ENCODE measurements at places on chromosomes 4 and X. TPM values are rescaled to one million over a fixed set of nuclear protein-coding genes. Genes with fewer than 3 reads are reported as not detected.

PNMA5 gene
- polyA plus RNA-seq = 0.69 TPM

NXF3 gene
- polyA plus RNA-seq = 0.52 TPM

SNCA gene
- polyA plus RNA-seq = 26.0 TPM

GAGE12J gene
- polyA plus RNA-seq = not detected

MRFAP1 gene
- 244 TPM for polyA plus RNA-seq

EGF gene
- polyA plus RNA-seq = 28.3 TPM

PAGE4 gene
- polyA plus RNA-seq = not detected

CYLC1 gene
- not detected for polyA plus RNA-seq

GRCh38 chr4:71941001-71941400 lies 90.8 kb upstream of the NPFFR2 start:
- peak; percentile 11 for DNase-seq

- DNase-seq = no peak
These were observed at the start of gene RTL3 for GRCh38 chrX:78658845-78659744. RTL3 (minus strand) TSS chrX:78659328; CDS start chrX:78658420, 908 bp downstream.

DNA sequence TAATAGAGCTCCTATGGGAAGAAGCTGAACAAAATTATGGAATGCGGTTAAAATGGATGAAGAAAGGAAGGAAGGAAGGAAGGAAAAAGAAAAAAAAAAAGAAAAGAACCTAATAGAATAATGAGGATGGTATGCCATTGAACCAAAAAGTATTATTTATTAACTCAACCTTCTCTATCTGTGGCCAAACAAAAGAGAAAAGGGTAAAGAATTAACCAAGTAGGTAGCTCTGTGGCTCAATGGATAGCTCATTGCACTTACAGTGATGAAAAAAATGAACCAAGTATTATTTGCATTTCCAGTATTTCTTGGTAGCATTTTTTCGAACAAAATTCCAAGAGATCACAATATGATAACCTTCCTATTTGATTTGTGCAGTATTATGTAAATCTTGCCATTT lies 56.9 kb upstream of the SLC39A8 start:
- DNase-seq = no peak

GRCh38 chr4:162282684-162283083 lies 118.9 kb upstream of the FSTL5 start:
- no peak for DNase-seq

DNA sequence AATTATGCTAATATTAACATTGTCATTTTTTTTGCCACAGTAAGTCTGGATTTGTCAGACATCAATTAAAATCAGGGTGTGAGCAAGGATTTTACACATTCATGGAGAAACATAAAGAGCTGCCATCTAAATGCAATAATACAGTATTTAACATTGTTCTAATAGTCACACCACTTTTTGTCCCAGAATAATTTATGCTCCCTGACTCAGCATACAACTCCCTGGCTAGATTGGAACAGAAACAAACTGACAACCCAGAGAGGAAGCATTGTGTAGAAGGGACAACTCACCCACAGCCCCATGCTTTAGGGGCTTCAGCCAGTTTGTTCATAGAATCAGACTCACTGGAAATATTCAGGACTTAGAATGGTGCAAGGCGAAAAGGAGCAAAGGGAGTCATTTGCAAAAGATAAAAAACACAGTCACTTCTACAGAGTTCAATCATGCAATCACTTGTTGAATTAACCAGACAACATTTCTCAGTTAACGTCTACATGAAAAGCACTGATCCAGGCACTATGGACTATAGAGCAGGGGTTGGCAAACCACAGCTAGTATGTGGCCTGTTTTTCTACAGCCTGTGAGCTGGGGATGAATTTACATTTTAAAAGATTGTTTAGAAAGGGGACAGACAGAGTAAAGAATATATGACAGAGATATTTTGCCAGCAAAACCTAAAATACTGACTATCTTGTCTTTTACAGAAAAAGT lies 26.4 kb upstream of the SEC24B start:
- DNase-seq = no peak

DNA sequence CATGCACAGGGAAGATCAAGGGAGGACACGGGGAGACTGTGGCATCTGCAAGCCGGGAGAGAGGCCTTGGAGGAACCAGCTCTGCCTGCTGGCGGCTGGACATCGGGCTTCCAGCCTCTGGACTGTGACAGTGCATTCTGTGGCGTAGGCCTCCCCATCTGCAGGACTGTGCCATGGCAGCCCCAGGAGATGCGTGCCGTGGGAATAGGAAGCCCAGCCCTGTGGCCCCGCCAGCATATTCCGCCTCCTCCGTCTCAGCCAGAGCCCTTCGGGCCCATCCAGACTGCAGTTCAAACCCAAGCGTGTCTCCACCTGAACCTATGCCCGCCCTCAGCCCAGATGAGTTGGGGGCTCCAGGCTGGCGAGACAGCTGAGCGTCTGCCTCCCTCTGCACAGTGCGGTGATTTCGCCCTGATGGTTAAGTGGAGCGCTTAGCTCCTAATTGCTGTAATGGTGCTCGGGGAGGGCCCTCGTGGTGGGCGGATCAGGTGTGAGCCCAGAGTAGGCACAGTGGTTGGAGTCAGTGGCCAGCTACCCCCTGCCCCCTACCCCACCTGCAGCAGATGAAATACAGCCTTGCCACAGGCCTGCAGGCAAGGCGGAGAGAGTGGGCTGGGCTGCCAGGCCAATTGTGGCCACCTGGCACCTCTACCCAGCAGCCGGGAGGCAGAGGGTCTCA lies 133.9 kb downstream of the HMX1 start:
- no peak for DNase-seq

GRCh38 chr4:128780688-128781087 lies 28.8 kb upstream of the JADE1 start:
- DNase-seq = no peak

DNA sequence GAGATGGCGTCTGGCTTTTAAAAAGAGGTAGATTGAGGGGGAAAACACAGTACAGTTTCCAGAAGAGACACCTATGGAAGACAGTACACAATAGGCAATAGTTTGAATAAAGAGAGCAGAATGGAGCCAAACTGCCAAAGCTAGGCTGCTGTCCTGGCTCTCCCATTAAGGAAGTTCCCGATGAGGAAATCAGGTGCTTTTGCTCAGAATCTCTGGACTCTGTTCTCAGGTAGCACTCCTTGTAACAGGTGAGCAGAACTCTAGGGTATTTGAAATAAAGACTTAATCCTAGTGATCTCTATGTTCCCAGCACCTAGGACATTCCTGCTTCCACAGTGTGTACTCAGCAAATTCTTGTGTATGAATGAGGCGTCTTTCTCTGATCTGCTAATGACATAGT lies 1.6 kb downstream of the EGF start:
- peak; percentile 86 for DNase-seq

DNA sequence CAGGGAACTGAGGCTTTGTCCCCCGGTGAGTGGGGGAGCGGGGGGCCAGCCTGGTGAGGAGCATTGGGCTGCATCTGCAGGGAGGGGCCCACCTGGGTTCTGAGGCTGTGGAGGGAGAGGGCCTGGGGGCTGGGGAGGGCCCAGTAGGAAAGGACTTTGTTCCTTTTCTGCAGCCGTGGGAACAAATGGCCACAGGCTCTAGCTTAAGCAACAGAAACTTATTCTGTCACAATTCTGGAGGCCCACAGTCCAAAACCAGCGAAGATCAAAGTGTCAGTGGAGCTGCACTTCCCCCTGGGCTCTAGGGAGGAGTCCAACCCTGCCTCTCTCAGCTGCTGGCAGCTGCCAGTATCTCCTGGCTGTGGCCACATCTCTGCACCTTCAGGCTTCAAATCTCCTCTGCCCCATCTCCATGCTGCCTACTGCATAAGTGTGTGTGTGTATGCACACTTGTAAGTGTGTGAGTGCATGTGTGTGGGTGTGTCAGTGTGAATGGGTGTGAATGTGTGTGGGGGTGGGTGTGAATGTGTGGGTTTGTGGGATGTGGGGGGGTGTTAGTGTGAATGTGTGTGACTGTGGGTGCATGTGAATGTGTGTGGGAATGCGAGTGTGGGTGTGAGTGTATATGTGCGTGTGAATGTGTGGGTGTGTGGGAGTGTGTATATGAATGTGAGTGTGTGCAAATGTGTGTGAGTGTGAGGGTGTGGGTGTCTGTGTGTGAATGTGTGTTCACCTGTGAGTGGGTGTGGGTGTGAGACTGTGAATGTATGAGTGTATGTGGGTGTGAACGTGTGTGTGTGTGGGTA lies 204.5 kb upstream of the PSAPL1 start:
- peak; percentile 80 for DNase-seq

GRCh38 chr4:37971202-37971601 lies 11.0 kb downstream of the PTTG2 start:
- DNase-seq = no peak

GRCh38 chr4:169723207-169723965 lies 34.4 kb downstream of the HPF1 start:
- DNase-seq = no peak

DNA sequence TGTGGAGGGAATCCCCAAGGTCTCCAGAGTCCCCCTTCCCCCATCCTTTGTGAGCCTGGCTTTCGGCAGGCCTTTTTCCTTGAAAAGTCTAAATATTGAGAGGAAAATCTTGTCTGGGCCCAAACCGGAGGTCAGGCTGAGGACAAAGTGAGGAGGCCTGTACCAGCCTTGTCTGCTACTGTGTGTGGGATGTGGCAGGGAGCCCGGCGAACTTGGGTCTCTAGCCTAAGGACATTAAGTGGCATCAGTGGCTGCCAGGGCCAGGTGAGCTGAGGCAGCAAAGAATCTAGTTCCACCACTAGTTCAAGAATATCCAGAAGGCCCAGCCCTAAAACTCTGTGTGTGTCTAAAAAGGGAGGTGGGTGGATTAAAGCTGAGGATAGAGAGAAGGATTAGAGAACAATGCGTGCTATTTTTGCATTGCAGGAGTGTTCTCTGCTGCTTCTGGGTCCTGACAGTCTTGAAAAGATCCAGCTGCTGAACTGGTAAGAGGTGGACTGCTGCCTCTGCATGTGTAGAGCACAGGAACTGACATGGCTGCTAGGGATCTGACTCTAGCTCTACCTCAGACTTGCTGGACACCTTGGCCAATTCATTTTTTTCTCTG lies 1.2 kb upstream of the AMER1 start:
- no peak for DNase-seq

DNA sequence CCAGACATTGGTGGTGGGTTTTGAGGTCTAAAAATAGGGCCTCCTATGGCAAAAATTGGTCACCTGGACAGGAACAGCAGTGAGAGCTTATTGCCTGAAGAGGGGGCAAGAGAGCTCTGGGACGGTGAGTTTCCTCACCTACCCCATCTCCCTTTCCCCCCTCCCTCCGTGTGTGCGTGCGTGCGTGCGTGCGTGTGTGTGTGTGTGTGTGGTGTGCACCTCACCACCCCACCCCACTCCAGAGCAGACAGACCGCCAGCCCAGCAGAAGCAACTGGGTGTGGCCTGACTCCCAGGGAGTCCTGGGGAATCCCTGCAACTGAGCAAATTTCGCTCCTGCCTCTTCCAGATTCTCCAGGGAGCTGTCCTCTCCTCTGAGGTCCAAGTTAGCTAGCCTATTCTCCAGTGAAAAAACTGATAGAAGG lies 44.7 kb downstream of the PRPS1 start:
- DNase-seq = peak; percentile 79

DNA sequence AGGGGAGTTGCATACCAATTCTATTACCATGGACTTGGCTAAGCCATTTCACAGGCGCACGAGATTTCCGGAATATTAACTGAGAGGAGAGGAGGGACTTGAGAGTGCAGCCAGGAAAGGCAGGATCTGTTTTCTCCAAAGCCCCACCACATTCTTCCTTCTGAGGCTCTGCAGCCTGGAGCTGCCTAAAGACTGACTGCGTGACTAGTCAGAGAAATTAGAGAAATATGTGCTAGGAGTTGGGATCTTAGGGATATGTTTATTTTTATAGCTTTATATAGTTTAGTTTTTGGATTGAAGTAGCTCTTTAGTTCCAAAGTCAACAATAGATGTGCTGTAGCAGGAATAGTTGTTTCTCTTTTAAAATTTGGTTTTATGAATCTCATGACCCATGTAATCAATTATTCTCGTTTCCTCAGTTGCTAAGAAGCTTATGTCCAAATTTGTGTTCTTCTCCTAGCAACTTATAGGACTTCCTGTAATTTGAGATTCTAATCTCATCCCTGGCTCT lies 300.1 kb upstream of the DDX53 start:
- DNase-seq = peak; percentile 4

GRCh38 chr4:114026447-114026846 lies 47.0 kb upstream of the ARSJ start:
- DNase-seq = no peak

DNA sequence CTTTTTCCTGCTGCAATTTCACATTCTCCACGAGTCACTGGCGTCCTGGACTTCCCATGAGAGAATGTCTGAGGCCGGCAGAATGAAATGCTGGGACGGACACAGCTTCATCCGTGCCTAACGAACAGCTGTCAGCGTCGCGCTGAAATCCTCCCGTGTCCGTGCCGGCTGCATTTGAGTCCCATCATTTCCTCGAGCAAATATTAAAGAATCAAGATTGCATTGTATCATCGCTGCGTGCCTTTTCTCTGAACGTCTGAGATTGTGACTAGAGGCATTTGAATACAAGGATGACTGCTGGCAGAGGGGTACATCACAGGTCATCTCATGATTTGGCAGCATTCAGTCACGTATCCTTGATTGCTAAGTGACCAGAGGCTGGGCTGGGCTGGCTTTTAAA lies 279.9 kb downstream of the ASMT start:
- no peak for DNase-seq

DNA sequence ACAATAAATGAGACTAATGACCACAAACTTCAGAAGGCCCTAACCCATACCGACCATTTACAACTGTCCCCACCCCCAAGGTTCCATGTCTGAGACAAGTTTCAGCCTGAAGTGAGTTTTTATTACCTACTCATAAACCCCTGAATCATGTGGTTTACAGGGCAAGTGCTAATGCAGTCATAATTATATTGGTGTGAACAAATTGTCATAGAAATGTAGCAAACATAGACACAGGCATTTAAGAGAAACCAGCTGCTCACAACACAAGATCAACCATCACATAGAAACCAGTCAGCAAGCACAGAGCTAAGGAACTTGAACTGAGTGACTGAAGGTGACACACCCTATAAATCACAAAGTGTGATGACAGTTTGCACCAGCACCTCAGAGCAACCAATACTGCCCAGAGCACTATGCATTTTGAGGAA lies 173.8 kb upstream of the MID1 start:
- peak; percentile 56 for DNase-seq

DNA sequence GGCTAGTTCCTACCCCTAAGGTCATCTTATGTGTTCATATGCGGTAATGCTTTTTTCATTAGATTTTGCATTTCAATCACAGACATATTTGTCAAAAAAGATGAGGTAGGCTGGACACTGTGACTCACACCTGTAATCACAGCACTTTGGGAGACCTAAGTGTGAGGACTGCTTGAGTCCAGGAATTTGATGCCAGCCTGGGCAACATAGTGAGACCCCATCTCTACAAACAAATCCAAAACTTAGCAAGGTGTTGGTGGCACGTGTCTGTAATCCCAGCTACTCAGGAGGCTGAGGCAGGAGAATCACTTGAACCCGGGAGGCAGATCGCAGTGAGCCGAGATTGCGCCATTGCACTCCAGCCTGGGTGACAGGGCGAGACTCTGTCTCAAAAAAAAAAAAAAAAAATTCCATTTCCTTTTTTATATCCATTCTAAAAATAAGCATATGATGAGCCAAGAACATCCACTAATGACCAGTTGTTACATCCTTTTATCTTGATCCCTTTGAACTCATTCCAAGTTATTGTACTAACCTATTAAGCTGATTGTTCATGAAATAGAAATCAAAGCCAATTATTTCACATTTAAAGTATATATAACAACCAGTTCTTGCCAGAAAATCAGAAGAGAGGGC lies 23.4 kb downstream of the PGAM4 start:
- no peak for DNase-seq

Data from large intestine (tissue), 12 donors.